ENCODE measurements at places on chromosomes 7 and 10.

- DNase-seq = no peak
Observed at GRCh38 chr7:124667312-124668153, 98.1 kb downstream of the GPR37 start.

- DNase-seq = peak; percentile 36
Observed at GRCh38 chr10:30784897-30785605, 155.5 kb upstream of the LYZL2 start.

- no peak for DNase-seq
Observed at GRCh38 chr10:103153302-103154197, 39.5 kb downstream of the NT5C2 start.

GRCh38 chr10:122782911-122783310, 62.7 kb downstream of the CUZD1 start:
- no peak for DNase-seq

DNA sequence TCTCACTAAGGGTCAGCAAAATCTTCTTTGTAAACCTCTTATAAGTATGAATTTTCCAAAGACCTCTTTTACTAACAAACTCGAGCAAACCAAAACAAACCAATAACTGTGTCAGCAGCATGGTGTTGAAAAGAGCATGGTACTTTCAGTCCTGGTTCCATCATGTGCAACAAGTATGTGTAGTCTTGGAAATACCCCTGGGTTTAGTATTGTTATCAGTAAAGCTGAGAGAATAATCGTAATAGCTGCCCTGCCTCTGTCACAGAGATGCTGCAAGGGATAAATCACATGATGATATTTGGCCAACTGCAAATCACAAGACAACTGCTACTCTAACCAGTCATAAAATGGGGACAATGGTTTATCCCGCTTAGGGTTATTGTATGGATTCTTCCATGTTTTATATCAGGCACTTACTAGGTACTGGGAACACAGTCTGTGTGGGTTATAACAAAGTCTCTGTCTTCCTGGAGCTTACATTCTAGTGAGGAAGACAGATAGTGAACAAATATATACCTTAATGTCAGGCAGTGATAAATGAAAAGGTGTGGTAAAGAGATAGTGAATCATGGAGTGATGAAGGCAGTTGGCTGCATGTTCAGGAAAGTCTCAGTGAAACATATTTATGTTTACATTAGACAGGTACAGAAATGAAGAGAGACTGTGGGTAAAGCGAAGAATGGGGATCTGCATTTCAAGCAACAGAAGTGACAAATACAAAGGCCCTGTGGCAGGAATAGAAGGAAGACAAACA, 60.5 kb upstream of the C10orf90 start:
- no peak for DNase-seq

- DNase-seq = peak; percentile 30
Observed at GRCh38 chr7:82677493-82677892, 233.9 kb upstream of the CACNA2D1 start.

DNA sequence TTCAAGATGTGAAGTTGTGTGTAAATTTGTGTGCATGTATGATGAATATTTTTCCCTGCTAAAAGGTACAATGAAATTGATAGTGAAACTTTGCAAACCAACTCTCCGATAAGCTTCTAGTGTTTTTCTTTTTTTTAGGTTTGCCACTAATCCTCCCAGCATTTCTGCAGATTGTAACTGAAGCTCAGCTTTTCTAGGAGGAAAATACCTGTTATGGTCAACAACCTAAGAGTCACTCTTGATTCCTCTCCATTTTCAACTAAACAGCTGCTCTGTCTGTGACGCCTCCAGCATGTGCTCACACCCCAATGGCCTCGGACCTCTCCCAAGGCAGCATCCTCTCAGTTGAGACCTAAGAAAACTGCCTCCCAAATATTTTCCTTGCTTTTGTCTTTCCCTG, 406.2 kb downstream of the KCNMA1 start:
- DNase-seq = no peak

- no peak for DNase-seq
Observed at GRCh38 chr7:122881324-122881723, 4.9 kb downstream of the CADPS2 start.

DNA sequence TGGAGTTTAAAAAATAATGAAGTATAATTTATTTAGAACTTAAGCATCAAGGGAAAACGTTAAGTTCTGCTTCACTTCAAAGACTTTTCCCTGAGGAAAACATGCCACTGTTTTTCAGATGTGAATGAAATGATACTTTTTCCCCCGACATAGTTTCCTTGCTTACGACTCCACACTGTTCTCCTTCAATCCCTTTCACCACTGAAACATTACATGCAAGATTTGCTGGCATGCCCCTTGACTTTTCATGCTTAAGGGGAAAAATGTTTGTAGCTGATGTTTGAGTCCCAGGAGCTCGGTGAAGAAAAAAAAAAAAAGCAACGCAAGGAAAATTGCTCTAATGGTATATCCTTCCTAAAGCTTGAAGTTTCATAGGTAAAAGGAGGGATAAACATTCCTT, 10.0 kb downstream of the GLI3 start:
- no peak for DNase-seq

DNA sequence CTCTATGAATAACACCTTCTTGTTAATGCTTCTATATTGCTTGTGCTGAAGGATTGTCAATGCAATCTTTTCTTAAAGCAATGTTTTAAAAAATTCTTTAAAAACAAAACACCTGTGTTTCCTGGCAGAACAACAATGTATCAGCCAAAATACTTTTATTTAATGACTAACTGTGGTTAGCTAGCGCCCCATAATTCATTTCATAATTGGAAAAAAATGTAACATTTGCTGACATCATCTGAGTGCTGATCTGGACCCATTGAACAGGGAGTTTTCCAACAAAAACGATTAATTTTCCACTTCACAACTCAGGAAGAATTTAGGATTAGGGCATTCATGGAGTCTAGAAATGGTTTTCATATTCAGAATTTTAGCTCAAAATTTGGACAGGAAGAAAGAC, 137.6 kb upstream of the CDK6 start:
- DNase-seq = no peak

- no peak for DNase-seq
Observed at GRCh38 chr7:57342954-57343353, 107.0 kb upstream of the ZNF716 start.

DNA sequence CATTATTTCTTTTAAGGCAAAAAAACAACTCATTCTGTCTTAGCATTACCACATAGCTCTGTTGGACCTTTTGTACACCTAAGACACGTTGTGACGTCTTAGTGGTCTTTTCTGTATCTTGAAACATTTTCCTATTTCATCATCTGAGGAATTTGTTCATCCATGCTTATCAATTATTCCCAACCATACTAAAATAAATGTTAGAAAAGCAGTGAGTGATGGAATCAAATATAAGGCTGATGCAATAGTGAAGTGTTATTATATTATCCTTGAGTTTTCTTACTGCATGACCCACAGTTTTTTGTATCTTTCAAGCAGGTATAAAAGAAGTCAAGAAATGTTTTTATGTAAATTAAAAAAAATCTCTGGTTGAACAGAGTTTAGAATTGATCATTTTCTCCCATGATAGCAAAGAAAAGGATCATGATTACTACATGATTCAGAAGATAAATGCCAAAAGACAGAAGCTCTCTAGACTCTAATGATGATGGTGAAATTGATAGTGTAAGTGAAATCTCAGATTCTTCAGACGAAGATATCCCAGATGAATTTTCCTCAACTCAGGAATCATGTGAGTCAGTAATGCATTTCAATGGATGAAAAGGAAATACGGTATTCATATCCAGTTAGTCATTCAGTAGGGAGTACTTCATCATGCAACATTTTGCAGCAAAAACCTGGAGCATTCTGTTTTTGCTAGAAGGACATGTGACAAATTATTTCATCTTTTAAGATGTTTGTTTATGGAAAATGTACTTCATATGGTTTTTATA, 51.4 kb downstream of the CELF2 start:
- no peak for DNase-seq

DNA sequence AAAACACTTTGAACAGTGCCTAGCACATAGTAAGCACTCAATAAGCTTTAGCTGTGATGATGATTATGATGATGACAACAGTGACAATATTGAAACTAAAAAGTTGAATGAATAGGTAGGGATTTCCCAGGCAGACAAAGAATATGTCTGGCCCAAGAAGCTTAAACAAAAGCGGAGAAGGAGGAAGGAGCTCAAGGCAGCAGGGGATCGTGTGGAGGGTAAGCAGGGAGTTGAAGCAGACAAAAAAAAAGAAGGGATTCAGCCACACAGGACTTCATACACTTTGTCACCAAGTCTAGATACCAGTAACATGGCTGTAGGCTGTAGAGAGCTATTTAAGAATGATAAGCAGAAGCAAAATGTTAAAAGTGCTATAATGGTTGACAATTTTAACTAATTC, 144.0 kb downstream of the CALN1 start:
- no peak for DNase-seq

DNA sequence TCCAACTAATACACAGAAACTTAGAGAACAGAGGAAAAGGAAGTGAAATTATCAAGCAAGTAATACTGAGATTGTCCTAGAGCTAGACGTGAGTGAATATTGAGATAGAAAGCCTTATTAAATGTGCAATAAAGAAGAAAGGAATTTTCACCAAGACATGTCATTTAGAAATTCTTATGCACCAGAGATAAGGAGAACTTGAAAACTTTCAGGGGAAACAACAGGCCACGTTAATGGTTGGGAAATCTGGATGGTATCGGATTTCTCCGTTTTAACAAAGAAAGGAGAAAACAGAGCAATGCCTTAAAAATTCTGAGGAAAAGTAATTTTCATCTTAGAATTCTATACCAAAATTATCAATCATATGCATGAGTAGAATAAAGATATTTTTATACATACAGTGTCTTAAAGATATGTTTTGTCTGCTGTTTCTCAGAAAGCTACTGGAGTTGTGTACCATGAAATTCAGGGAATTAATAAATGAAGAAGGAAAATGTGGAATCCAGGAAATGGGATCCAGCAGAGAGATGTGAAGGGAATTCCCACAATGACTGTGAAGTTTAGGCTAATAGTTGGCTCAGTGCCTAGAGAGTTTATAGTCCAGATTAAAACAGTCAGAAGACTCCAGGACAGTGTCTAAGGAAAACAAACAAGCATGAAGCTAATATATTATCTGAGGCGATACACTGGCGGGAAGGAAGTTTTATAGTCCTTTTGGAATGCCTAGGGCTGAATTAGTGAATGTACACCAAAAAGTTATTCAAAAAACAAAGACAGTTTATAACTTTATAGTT, 159.5 kb downstream of the PPP1R9A start:
- DNase-seq = no peak

DNA sequence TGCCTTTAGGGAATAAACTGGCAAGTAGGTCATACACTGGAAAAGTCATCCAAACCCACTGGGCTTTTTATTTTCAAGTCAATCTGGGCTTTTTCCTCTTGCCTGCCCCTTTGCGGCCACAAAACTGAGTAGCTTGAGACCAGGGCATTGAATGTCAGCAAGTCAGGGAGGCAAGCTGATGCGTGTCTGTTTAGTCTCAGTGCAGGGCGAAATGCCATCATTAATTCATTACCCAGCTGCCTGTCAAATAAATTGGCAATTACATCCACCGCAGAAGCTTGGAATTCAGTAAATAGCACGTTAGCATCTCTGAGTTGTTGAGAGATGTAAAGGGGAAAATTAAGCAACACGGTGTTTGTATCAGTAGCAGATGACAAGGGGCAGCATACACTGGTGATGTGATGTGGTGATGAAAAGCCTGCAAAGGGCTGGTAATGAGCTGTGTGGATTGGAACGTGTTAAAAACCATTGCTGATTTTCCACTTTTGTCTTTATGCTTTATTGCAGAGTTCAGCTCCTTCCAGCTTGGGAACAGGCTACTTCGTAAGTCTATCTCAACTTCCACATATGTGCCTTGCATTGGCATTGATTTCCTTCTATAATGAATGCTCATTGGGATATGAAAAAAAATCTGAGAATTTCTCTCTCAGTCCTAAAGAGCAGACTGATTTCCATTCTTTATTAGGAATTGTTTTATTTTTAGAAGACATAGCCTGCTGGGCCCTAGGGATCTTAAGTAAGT, 535.9 kb downstream of the AUTS2 start:
- no peak for DNase-seq

DNA sequence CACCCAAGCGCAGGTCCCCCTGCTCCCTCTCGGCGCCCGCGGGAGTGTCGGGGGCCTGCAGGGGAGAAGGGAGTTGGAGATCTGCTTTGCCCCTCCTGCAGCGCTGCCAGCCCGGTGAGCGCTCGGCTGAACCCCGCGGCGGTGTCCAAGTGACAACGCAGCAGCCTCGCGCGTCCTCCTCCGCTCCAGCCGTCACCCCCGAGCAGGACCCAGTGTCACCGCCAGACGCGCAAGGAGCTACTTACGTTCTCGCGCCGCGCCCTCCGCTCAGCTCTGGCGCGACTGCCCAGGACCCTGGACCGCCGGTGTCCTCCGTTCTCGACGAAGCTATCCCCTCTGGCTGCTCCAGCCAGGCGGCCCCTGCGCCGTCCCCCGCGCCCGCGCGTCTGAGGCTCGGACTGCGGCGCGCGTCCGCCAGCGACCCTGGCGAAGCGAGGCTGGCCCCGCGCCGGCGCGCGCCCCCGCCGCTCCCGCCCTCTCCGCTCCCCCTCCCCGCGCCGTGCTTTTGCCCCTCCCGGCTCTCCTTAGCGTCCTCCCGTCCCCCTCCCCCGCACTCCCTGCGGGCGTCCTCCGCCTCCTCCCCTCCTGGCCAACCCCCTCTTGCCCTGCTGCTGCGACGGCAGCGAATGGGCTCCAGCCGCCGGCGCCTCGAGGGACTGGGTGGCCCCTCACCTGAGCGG, at the start of gene NRCAM:
Gene NRCAM (minus strand): TSS at position 439 of the 680 bp plus-strand sequence. CDS start 216,372 bp downstream, outside the sequence.
- DNase-seq = no peak

Data from activated CD4-positive, CD25-positive, alpha-beta regulatory T cell treated with anti-CD3 and anti-CD28 coated beads, Interleukin-2, amount 50 U/mL, for 72 hours (primary cell).